HFFc6 (cell line): ENCODE measurements at places on chromosomes 12 and 14. TPM values are rescaled to one million over a fixed set of nuclear protein-coding genes. Genes with fewer than 3 reads are reported as not detected.

Gene PLEKHA5
- total RNA-seq = 14.7 to 18.2 TPM (median 15.7 TPM) in 3 replicates

- no peaks in the 10 kb centered on the region for H3K36me3 ChIP-seq
- no peaks in the 10 kb centered on the region; the same call in 1 of the 2 replicates for H3K27me3 ChIP-seq
- no peak overlapping the region for H3K4me3 ChIP-seq
- DNase-seq = no peak
Observed at GRCh38 chr14:64721899-64722298, 17.7 kb downstream of the PLEKHG3 start.

GRCh38 chr14:78469947-78470346 is 299.8 kb downstream of the NRXN3 start:
- H3K4me3 ChIP-seq = no peak overlapping the region
- no peaks in the 10 kb centered on the region; the same call in 1 of the 2 replicates for H3K27me3 ChIP-seq
- DNase-seq = no peak
- no peak overlapping the region for H3K27ac ChIP-seq

DNA sequence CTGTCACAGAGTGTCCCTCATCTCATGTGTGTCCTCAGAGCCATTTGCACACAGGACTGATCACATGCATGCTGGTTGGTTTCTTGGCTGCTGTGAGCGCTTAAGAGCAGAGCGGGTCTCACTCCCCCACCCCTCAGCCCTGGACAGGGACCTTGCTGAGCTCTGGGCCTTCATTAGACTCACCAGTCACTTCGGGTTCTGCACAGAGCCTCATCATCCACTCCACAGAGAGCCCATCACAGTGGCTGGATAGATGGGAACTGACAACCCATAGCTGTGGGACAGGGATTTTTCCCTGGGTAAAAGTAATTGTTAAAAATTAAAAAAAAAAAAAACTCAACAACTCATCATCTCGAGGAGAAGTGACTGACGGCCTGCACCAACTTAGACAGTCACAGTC is 8.2 kb downstream of the GLRX5 start:
- no peaks in the 10 kb centered on the region for H3K27me3 ChIP-seq
- DNase-seq = no peak
- peaks cover 26% of the 10 kb centered on the region for H3K36me3 ChIP-seq
- H3K4me1 ChIP-seq = peaks cover 39% of the 10 kb centered on the region
- no peak overlapping the region for H3K27ac ChIP-seq

Gene UNG
- total RNA-seq = 21.8 to 30.4 TPM (median 25.1 TPM) in 3 replicates

Gene FOXN4
- total RNA-seq = not detected in 3 replicates

GRCh38 chr14:72851635-72852034 is 42.3 kb downstream of the DPF3 start:
- no peak overlapping the region for H3K4me3 ChIP-seq
- H3K27ac ChIP-seq = no peak overlapping the region
- DNase-seq = no peak
- no peaks in the 10 kb centered on the region for H3K27me3 ChIP-seq

GRCh38 chr14:56875104-56875675 is 64.9 kb upstream of the OTX2 start:
- H3K36me3 ChIP-seq = peaks cover 5% of the 10 kb centered on the region; the same call in 1 of the 2 replicates
- H3K27ac ChIP-seq = no peak overlapping the region
- no peaks in the 10 kb centered on the region for H3K4me1 ChIP-seq
- no peak overlapping the region for H3K4me3 ChIP-seq

DNA sequence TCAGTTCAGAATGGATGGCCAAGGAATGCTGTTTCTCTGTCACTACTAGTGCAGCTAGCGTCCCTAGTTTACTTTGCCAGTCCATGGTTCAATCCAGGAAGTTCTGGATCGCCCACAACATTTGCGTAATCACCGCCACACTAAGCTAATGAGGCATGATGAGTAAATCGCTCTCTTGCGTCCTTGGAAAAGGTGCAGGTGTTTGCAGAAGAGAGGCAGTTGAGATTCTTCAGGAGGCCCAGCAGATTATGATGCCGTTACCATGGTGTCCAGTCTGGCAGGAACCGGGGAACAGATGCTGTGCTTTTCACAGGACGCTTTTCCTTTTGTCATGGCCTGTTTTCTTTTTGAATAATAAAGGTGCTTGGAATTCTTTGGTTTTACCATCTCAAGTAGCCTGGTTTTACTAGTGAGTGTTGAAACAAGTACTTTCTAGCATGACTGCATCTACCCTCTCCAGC is 9.0 kb downstream of the TPH2 start:
- peak overlapping the region; percentile 50; the same call in 1 of the 2 replicates for H3K4me3 ChIP-seq
- DNase-seq = peak; percentile 48
- peak overlapping the region; percentile 49 for H3K27ac ChIP-seq

DNA sequence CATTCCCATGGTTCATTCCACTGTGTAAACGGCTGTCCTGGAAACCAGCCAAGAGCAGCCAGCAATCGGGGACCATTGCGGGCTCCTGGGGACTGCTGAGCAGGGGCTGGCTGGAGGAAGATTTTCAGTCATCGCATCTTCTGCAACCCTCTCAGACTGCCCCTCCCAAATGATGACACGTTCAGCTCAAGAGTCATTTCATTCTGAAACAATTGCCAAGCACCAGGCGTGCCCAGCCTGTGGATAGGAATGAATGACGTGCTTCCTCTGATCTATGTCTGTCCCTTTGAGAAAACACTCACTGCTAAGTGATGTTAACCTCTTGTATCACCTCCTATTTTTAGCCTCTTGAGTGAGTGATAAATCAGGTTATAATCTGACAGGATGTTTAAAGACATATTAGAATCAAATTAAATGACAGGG is 62.0 kb downstream of the NDUFA12 start:
- H3K27me3 ChIP-seq = peaks cover 12% of the 10 kb centered on the region
- peaks cover 24% of the 10 kb centered on the region for H3K4me1 ChIP-seq
- peak overlapping the region; percentile 81 for H3K4me3 ChIP-seq
- no peaks in the 10 kb centered on the region for H3K36me3 ChIP-seq
- DNase-seq = peak; percentile 92

GRCh38 chr14:37202265-37202664 is 4.5 kb downstream of the MIPOL1 start:
- no peak overlapping the region for H3K4me3 ChIP-seq
- no peak overlapping the region for H3K27ac ChIP-seq
- peaks cover 25% of the 10 kb centered on the region for H3K4me1 ChIP-seq
- H3K36me3 ChIP-seq = peaks cover 27% of the 10 kb centered on the region
- H3K27me3 ChIP-seq = peaks cover 4% of the 10 kb centered on the region

DNA sequence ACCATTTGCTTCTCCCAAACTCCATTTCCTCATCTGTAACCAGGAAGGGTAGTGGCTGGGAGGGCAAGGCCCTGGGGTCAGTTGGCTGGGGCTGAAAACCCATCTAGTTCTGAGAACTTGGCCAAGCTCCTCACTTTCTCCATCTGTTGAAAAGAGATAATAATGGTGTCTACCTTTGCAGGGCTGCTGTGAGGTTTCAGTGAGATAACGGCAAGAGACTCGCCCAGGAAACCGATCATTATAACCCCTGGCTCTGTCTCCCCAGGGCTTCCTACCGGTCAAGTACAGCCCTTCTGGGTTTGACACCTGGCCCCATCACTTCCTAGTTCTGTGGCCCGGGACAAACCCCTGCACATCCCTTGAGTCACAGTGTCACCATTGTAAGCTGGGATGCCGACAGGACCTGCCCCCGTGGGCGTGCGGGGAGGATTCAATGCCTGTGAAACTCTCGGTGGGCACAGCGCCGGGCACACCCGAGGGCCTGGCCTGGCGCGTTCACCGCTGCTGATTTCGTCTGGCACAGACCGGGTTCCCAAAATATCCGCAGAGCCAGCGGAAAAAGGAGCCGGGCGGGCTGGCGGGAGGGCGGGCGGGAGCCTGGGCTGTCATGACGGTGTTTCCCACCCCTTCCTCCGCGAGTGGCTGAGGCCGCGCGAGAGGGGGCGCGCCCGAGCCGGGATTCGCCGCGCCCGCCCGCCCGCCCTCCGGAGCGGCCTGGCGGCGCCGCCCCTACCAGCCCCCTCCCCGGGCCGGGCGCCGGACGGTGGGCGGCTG is 4.4 kb downstream of the KMT5A start:
- H3K4me1 ChIP-seq = peaks cover 51% of the 10 kb centered on the region
- H3K27ac ChIP-seq = peak overlapping the region; percentile 88
- peaks cover 2% of the 10 kb centered on the region for H3K27me3 ChIP-seq
- H3K4me3 ChIP-seq = peak overlapping the region; percentile 84
- H3K36me3 ChIP-seq = peaks cover 37% of the 10 kb centered on the region
- peak; percentile 44 for DNase-seq

GRCh38 chr14:99175331-99176155 is 96.5 kb downstream of the BCL11B start:
- no peak overlapping the region for H3K27ac ChIP-seq
- no peaks in the 10 kb centered on the region for H3K36me3 ChIP-seq
- H3K27me3 ChIP-seq = peaks cover 1% of the 10 kb centered on the region; the same call in 1 of the 2 replicates
- DNase-seq = no peak

Gene EPYC
- not detected in 3 replicates for total RNA-seq
